ENCODE measurements at places on chromosomes 2 and 18.

- peak; percentile 24 for DNase-seq
Measured at GRCh38 chr18:37524498-37525261, 40.9 kb downstream of the CELF4 start.

DNA sequence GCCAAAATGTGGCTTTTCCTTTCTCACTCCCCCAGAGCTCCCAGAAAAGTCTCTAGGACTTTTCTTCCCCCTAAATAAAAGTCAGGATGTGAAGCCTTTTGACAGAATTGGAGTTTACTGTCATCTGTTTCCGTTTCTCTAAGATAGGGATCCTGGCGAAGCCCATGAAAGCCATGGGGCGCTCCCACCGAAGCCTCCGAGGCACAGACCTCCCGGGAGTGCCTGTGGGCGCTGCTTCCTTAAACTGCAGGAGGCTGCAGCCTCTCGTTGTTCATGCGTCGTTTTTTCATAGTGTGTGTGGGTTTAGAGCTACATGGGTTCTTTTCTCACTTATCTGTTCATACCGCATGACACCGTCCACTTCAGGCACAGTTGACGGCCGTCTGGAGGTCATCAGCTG lies 56.8 kb downstream of the ASAP2 start:
- no peak for DNase-seq

DNA sequence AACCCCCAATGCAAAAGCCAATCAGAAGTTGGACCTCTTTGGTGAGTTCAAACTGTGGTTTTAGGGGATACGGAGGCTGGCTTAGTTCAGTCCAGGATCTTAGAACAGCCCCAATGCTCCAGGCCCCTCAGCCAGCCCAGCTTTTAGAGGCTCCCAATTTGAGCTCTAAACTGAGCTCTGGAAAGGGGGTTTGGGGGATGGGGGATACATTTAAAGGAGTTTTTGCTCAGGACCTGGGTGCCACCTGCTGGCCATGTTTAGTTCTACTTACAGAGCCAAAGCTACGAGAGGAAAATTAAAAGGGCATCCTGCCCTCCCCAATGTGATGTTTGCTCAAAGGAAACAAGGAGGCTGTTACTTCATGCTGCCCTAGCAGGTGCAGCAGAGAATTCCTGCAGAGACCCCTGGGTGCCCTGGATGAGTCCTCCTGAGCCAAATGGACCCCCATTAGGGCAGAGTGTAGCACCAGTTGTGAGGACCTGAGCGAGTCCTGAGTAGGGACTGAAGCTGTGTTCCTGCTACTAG lies 15.9 kb upstream of the TMEM214 start:
- DNase-seq: no peak

DNA sequence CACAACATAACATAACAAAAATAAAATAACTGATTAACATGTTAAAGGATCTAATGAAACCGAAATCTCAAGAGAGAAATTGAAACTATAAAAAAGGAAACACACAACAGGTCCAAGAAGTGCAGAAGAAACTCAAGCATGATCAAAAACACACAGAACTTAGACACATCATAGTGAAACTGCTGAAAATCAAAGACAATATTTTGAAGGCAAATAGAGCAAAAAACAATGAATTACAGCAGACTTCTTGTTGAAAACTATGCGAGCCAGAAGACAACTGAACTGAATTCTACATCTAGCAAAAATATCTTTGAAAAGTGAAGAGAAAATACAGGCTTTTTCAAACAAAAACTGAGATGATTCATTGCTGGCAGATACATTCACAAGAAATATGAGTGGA lies 61.3 kb downstream of the UGP2 start:
- no peak for DNase-seq

DNA sequence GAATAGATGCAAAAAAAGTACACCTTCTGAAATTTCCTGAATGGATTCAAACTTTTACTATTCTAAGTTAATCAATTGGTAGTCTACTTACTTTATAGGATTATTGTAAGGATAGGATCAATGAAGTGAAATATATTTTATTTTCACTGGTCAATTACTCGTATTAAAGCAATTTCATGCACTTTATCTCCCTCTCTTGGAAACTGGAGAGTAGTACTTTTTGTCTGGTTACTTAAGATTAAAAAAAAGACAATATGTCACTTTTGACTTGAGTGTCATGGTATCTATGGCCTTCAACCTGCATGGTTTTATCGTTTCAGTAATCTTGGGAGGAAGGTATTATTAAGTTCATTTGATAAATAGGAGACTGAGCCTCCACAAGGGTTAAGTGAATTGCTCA lies 1.0 kb upstream of the KYNU start:
- DNase-seq: no peak

- DNase-seq: no peak
Measured at GRCh38 chr2:217328622-217328978, 468.7 kb upstream of the TNP1 start.

- no peak for DNase-seq
Measured at GRCh38 chr18:32454593-32454992, 16.1 kb downstream of the GAREM1 start.

GRCh38 chr2:28153851-28154250 lies 238.8 kb upstream of the FOSL2 start:
- DNase-seq: no peak

- no peak for DNase-seq
Measured at GRCh38 chr2:105166688-105167087, 74.9 kb upstream of the GPR45 start.

GRCh38 chr2:123051136-123051535 lies 974.0 kb upstream of the CNTNAP5 start:
- no peak for DNase-seq

- DNase-seq: no peak
Measured at GRCh38 chr2:11749646-11750349, 3.4 kb downstream of the LPIN1 start.

DNA sequence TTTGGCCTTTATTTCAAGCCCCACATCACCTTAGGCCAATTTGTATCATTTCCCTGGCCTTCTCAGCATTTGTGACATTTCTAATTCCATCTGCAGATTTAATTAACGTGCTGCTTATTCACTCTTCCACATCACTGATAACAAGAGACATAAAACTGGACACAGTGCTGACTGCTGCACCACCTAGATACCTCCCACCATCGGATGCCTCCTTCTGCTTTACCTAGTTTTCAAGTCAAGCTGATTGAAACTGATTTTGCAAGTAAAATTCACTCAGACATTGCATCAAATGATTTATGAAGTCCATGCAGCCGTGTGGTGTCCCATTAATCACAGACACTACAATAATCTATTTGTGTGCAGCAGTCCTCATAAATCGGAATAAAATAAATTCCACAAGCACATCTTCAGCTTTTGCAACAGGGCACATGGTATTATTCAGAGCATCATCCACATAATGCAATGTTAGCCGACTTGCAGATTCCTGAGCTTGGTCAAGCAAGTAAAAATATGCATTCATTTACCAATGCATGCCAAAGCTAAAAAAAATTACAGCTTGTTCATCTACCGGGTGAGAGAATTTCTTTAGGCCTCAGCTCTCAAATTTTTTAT lies 15.9 kb upstream of the CRIM1 start:
- no peak for DNase-seq

Data from left hindlimb (tissue), 1 donor.